ENCODE measurements at places on chromosomes 5 and 9.

DNA sequence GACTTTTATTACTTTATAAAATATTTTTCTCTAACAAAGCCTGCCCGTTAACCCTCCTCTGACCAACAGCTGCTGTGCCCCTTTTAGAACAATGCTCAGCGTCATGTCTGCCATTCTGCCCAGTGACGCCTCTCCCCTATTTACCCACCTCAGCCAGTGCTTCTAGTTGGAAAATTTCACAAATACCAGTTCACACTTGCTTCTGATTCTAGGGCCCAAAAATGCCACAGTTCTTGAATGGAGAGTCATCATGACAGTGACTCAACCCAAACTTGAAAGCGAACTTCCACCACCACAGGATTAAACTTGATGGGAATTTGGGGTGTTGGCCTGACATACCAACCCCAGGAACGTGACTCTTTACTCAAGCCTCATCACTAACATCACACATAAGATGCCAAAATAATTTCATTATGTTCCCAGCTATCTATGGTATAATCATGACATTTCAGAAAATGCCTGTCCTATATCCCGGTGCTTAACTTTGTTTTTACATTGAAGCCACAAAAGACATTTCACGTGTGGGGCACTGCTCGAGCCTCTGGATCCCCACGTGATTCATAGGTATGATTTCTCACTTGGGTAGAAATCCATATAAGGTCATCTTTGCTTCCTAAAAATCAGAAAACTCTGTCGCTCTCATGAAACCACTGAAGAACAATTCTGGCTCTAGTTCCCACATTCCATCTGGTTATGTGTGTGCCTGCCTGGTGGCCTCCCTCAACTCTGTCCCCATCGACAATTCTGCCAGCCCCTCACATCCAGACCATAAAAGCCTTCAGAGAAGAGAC, 220.9 kb downstream of the ACTL7B start:
- H3K4me1 ChIP-seq = no peaks in the 10 kb centered on the region
- H3K27me3 ChIP-seq = no peaks in the 10 kb centered on the region
- no peaks in the 10 kb centered on the region for H3K36me3 ChIP-seq
- no peak overlapping the region for H3K27ac ChIP-seq
- no peak for DNase-seq

GRCh38 chr5:74587300-74587699, 53.2 kb downstream of the ENC1 start:
- H3K27me3 ChIP-seq = peaks cover 34% of the 10 kb centered on the region
- no peak for DNase-seq
- no peak overlapping the region for H3K4me3 ChIP-seq
- H3K4me1 ChIP-seq = peaks cover 5% of the 10 kb centered on the region
- H3K27ac ChIP-seq = no peak overlapping the region

DNA sequence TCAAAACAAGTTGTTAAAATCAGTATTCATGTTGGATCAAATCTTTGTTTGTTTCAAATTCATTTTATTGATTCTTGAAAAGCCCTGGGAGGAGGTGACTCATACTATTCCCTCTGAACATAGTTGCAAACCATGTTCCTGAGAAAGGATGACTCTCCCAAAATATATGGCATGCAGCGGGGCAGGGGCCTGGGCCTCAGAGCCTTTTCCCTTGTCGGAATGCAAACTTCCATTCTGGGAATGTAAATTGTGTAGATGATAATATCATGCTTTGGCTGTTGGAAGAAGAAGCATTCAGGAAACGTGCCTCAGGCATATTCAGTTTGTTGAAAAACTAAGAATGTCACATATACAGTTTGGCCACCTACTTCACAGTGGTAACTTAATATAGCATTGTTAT, 242.0 kb downstream of the AUH start:
- H3K4me3 ChIP-seq = no peak overlapping the region
- H3K36me3 ChIP-seq = peaks cover 6% of the 10 kb centered on the region
- peaks cover 13% of the 10 kb centered on the region for H3K27me3 ChIP-seq
- DNase-seq = no peak
- H3K27ac ChIP-seq = no peak overlapping the region
- H3K4me1 ChIP-seq = peaks cover 24% of the 10 kb centered on the region

DNA sequence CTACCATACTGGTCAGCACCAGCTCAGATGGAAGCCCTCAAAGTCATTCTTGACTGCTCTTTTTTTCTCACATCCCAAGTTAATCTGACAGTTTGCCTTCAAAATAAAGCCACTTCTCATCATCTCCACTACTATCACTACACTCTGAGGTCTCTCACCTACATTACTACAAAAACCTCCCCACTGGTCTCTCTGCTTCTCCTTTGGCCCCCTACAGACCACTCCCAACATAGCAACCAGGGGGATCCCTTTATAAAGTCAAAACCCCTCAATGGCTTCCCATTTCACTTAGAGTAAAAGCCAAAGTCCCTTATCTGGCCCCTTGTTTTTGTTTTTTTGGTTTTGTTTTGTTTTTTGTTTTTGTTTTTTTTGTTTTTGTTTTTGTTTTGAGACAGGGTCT, 4.6 kb downstream of the ARAP3 start:
- no peak overlapping the region for H3K4me3 ChIP-seq
- H3K4me1 ChIP-seq = peaks cover 14% of the 10 kb centered on the region
- H3K27ac ChIP-seq = no peak overlapping the region
- no peaks in the 10 kb centered on the region for H3K27me3 ChIP-seq
- H3K36me3 ChIP-seq = peaks cover 3% of the 10 kb centered on the region

DNA sequence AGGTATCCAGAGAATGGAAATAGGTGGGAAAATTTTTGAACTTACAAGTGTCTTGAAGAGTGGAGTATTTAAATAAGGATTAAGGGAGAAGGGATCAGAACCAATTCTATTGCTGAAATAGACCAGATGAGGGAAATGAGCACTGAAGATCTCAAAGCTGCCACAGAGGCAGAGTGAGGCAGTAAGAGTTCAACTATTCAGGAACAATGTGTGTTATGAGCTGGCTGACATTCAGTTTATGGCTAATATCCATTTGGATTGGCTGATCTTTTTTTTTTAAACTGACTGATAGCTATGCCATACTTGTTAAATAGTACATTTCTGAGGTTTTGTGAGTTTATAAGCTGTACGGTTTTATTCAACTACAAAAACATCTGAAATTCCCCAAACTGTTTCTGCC, 95.3 kb upstream of the GNA14 start:
- H3K4me1 ChIP-seq = peaks cover 45% of the 10 kb centered on the region
- no peak overlapping the region for H3K27ac ChIP-seq
- no peaks in the 10 kb centered on the region for H3K36me3 ChIP-seq
- no peaks in the 10 kb centered on the region for H3K27me3 ChIP-seq

DNA sequence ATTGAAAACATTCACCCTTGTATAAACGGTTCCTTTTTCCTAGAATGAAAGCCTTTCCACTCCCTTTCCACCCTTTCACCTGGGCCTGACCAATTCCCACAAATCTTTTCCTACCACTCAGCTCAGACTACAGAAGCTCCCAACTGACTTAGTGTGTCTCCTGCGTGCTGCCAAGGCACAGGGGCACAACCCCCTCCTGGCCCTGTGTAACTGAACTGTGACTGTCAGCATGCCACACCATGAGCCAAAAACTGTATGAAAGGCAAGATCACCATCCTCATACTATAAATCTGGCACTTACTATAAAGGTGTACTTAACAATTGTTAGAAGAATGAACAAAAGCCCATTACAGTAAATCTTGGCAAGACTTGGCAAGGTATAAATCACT, 11.5 kb downstream of the NOL8 start:
- DNase-seq = no peak
- no peak overlapping the region for H3K4me3 ChIP-seq
- H3K36me3 ChIP-seq = peaks cover 76% of the 10 kb centered on the region

DNA sequence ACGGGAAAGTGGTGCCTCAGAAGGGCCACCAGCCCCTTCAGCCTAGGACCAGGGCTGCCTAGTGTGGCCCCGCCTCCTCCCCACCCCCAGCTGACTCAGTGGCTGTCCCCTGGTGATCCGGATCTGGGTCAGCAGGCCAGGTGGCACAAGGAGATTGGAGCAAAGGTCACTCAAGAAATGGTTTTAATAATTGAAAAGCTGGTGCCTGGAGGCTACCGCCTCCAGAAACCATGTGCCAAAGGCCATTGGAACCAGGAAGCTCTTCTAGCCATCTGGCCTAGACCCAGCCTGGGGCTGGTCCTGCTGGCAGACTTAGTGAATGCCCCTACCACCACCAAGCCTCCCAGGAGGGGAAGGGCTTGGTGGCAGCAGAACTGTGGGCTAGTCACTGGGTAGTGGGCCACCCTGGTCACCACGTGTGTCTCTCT, 1.5 kb downstream of the ST6GALNAC4 start:
- peak overlapping the region; percentile 90 for H3K27ac ChIP-seq
- no peaks in the 10 kb centered on the region for H3K27me3 ChIP-seq
- H3K4me1 ChIP-seq = peaks cover 69% of the 10 kb centered on the region
- peak overlapping the region; percentile 90 for H3K4me3 ChIP-seq

- DNase-seq = no peak
- H3K27me3 ChIP-seq = no peaks in the 10 kb centered on the region
- no peak overlapping the region for H3K27ac ChIP-seq
- H3K36me3 ChIP-seq = no peaks in the 10 kb centered on the region
Observed at GRCh38 chr5:101658433-101658832, 637.7 kb downstream of the SLCO4C1 start.

- H3K27ac ChIP-seq = no peak overlapping the region
- DNase-seq = no peak
- H3K36me3 ChIP-seq = no peaks in the 10 kb centered on the region
Observed at GRCh38 chr9:103533318-103533717, 538.2 kb downstream of the CYLC2 start.

- no peak overlapping the region for H3K27ac ChIP-seq
- no peaks in the 10 kb centered on the region for H3K27me3 ChIP-seq
- no peaks in the 10 kb centered on the region for H3K36me3 ChIP-seq
- H3K4me3 ChIP-seq = no peak overlapping the region
- DNase-seq = no peak
- no peaks in the 10 kb centered on the region for H3K4me1 ChIP-seq
Observed at GRCh38 chr5:128706269-128706668, 168.2 kb upstream of the FBN2 start.

GRCh38 chr5:99272576-99272975, 343.8 kb upstream of the CHD1 start:
- no peak for DNase-seq
- no peaks in the 10 kb centered on the region for H3K27me3 ChIP-seq
- H3K4me3 ChIP-seq = no peak overlapping the region
- no peaks in the 10 kb centered on the region for H3K4me1 ChIP-seq

GRCh38 chr9:91066042-91066415, 264.4 kb downstream of the SYK start:
- H3K4me3 ChIP-seq = no peak overlapping the region
- no peak overlapping the region for H3K27ac ChIP-seq
- peaks cover 15% of the 10 kb centered on the region for H3K27me3 ChIP-seq
- H3K4me1 ChIP-seq = peaks cover 22% of the 10 kb centered on the region
- DNase-seq = no peak

DNA sequence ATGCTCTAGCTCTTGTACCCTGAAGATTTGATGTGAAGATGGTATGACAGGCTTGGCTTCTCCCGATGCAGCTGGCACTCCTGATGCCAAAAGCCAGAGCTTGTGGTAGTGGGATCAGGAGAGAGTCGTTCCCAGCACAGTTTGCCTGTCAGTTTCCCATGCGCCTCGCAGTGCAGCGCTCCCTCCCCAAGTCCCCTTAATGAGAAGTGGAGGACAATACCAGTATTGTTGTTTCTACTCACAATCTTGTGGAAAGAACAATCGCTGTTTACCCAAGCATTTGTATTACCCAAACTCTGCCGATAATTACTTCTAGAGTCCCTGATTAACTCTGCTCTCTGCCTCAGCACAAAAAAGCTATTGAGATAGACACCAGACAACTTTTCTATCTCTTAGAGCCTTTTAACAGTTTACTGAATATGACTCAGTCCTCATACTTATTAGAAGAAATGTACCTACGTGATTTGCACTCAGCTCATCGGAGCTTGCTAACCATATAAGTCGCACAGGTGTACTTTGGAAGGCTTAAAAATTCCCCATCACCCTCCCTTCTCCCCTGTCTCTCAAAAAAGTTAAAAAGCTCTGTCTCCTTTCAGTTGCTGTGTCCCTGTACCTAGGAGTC, 283.2 kb upstream of the TMEM161B start:
- H3K36me3 ChIP-seq = no peaks in the 10 kb centered on the region
- no peak for DNase-seq
- H3K4me3 ChIP-seq = no peak overlapping the region
- peaks cover 4% of the 10 kb centered on the region for H3K27me3 ChIP-seq
- peaks cover 7% of the 10 kb centered on the region for H3K4me1 ChIP-seq

- no peak overlapping the region for H3K4me3 ChIP-seq
- H3K27ac ChIP-seq = no peak overlapping the region
- no peaks in the 10 kb centered on the region for H3K27me3 ChIP-seq
- H3K4me1 ChIP-seq = no peaks in the 10 kb centered on the region
Observed at GRCh38 chr9:31606678-31607077, 777.8 kb upstream of the ACO1 start.

DNA sequence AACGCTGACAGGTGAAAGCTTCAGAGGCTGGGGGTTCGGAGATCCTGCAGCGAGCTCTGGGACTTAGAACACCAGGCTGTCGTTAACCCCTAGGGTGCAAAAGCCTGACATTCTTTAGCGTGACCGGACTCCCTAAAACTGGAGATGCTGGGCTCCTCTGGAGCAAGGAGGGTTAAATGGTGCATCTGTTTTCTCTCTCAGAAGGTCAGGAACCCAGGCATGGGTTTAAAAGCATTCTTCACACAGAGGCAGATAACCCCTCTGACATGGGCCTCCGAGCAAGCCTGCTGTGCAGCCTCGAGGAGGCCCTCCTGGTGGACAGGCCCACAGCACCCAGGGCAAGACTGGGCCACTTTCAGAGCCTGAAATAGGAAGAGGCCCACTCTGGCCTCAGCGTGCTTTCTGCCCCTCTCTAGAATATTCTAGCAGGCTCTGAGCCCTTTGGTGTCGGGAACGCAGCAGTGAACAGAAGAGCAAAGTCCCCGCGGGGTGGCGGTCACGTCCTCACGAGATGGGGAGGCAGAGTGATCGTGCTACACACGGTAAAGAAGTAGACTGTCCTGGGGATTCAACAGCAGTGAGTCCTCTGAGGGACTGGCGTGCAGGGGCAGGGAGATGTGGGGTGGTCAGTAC, 124.8 kb downstream of the COL23A1 start:
- H3K27me3 ChIP-seq = peaks cover 3% of the 10 kb centered on the region
- no peaks in the 10 kb centered on the region for H3K4me1 ChIP-seq
- no peaks in the 10 kb centered on the region for H3K36me3 ChIP-seq
- H3K27ac ChIP-seq = no peak overlapping the region
- no peak overlapping the region for H3K4me3 ChIP-seq

DNA sequence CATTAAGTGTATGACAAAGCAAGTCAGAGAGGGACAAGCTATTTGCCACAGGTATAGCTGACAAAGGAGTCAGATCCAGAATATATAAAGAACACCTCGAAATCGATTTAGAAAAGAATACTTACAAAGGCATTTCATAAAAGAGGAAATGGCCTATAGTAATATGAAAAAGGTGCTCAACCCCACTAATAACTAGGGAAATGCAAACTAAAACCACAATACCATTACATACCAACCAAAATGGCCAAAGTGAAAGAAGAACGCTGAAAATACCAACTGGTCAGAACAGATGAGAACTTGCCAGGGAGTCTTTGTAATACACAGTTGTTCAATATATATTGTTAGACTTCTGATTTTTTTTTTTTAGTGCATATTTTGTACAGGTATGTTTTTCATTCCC, 152.9 kb downstream of the CDC42SE2 start:
- H3K36me3 ChIP-seq = peaks cover 22% of the 10 kb centered on the region
- peak overlapping the region; percentile 26 for H3K27ac ChIP-seq
- DNase-seq = no peak
- peak overlapping the region; percentile 48 for H3K4me3 ChIP-seq

GRCh38 chr9:114229295-114229694, 74.0 kb downstream of the COL27A1 start:
- H3K36me3 ChIP-seq = no peaks in the 10 kb centered on the region
- DNase-seq = no peak
- H3K4me3 ChIP-seq = no peak overlapping the region
- no peaks in the 10 kb centered on the region for H3K27me3 ChIP-seq
- no peak overlapping the region for H3K27ac ChIP-seq
- no peaks in the 10 kb centered on the region for H3K4me1 ChIP-seq

Measured in activated naive CD8-positive, alpha-beta T cell treated with anti-CD3 and anti-CD28 coated beads, Interleukin-2, amount 50 U/mL, for 24 hours (primary cell).